Right cardiac atrium (tissue), 5 donors: ENCODE measurements at places on chromosomes 6 and 20. TPM values are rescaled to one million over a fixed set of nuclear protein-coding genes. Genes with fewer than 3 reads are reported as not detected.
A peak's percentile ranks its signal among the peaks of the same experiment; 100 is the strongest.

- DNase-seq: no peak
These were observed 125.9 kb downstream of the EPHA7 start for GRCh38 chr6:93293460-93293859.

GRCh38 chr6:46925563-46926253, 4.0 kb upstream of the ADGRF5 start:
- DNase-seq: peak; percentile 85

- peak; percentile 86 for DNase-seq
These were observed 16.4 kb upstream of the KIFC1 start for GRCh38 chr6:33375143-33375671.

GRCh38 chr20:51428401-51429143, 113.9 kb downstream of the NFATC2 start:
- peak; percentile 87 for DNase-seq

- DNase-seq: no peak
These were observed 332.5 kb downstream of the TFAP2A start for GRCh38 chr6:10082385-10082784.

DNA sequence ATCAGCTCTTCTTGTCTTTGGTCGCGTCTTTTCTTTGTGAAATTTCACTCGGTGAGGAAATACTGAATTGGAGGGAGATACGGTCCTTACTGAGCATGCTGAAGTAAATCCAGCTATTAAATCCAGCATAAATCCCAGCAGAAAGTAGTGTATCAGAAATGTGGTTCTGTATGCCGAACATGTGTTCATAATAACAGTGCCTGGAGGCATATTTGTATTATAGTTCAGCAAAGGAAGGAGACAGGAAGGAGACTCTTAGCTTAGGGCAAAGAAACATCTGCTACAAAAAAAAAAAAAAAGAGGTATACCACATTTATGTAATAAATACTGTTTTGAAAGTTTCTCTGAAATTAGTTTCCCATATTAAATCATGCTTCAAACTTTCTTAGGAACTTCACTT, 211.8 kb downstream of the PLCB4 start:
- no peak for DNase-seq

GRCh38 chr6:47235964-47236760, 73.5 kb downstream of the TNFRSF21 start:
- DNase-seq: peak; percentile 46

- no peak for DNase-seq
These were observed 9.1 kb upstream of the ZBTB2 start for GRCh38 chr6:151400473-151400872.

DNA sequence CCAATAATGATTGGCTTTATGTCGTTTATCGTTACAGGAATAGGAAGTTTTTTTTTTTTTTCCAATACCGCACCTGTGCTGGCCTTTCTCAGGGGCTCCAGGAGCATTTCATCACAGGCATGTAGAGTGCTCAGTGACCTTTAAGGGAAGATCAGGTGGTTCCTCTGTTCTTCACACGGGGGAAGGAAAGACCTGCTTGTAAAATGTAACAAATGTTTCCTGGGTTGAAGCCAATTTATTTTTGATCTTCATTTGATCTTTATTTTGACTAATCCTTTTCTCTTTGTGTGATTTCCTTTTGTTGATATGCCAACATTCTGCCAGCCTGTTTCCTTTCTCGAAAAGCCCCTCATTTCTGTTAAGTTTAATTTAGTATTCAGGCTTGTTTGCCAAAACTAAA, 61.9 kb upstream of the HBS1L start:
- DNase-seq: no peak

- no peak for DNase-seq
These were observed 452.7 kb upstream of the ADGRB3 start for GRCh38 chr6:68182386-68182785.

DNA sequence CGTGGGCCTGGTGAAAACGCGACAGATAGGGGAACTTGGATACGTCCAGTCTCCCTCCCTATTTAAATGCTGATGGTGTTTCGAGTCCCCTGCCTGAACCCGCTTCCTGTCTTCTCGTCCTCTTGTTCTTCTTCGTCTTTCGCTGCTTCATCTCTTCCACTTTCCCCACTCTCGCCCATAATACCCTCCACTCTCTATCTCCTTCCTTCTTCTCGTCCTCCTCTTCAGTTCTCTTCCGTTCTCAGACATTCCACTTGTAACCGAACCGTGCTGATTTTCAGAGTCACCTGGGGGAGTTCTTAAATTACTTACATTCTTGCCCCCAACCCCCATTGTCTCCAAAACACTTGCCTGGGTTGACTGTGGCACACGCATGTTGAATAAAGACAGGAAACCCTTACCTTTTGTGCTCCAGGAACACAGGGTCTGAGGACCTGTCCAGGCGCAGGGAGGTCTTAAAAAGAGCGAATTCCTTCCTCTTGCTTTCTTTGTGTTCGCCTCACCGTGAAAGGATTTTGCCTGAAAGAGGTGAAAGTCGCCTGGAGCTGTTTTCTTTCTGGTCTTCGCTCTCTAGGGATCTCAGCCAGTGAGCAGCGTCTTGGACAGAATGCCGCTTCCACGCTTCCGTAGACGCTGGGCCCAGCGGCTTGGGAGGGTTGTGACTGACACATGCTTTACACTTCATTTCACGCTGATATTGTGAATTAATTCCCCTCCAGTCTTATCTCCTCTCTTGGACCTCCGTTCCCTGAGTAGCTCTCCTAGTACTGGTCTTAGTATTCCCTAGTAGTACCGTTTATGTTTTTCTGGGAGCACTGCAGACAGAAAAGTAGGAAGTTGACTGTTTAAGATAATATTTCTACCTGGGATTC, 184.0 kb downstream of the GPX5 start:
- DNase-seq: no peak

- DNase-seq: no peak
These were observed 18.6 kb downstream of the ELOVL5 start for GRCh38 chr6:53330137-53330536.

GRCh38 chr20:1086277-1087213, 31.9 kb upstream of the PSMF1 start:
- DNase-seq: no peak

DNA sequence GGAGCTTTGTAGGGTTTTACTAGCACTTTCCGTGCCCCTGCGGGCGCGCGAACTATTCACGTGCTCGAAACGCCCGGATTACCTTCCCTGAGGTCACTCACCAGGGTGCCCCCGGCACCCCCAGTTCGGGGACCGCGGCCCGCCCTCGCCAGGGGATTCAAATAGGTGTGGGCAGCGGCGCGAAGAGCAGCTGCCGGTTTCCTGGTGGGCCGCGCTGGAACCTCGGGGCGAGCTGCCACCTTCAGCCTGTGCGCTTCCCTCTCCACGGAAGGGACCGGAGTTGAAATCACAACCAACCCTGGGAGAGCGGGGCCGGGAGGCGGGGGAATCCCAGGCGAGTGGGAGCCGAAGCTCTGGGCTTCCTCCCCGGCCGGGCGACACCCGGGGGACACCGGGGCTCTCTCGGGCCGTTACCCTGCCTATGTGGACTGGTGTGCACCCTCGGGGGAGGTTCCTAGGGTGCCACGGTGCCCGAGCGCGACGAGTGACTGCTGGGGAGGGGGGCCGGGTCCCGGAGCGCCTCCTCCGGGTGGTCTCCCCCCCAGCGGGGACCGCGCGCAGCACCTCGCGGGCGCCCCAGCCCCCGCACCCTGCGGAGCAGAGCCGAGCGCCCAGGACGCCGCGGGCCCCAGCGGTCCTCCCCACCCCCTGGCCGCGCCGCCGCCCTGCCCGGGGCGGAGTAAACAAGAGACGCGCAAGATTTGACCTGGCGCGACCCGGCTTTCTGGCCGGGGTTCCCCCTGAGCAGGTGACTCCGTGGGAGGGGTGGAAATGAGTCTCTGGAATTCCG, 2.1 kb upstream of the HIVEP2 start:
- peak; percentile 93 for DNase-seq

DNA sequence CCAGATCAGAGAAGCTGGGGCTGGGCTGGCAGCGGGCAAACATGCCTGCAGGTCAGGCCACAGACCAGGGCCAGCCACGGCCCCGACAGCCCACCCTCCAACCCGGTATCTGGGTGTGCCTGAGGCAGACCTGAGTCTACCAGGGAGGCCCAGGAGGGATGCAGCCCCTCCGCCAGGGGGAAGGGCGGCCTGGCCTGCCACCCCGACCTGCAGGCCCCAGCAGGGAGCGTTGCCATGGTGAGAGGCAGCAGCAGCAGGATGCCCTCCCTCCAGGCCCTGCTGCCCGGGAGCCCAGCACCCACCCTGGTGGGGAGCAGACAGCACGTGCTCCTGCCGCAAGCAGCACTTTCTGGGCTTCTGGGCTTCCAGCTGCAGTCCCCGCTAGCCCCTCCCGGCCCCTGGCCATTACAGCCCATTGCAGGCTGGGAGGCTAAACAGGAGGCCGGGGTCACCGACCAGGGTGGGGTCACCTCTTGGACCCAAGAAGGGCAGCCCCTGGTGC, 3.8 kb upstream of the EEF1A2 start:
- no peak for DNase-seq

- no peak for DNase-seq
These were observed 69.0 kb downstream of the DTNBP1 start for GRCh38 chr6:15593798-15594197.

- DNase-seq: no peak
These were observed 39.8 kb upstream of the RAB23 start for GRCh38 chr6:57261926-57262325.

The C6orf132 gene
- polyA plus RNA-seq: 1.8 TPM

The PNPLA1 gene
- not detected for polyA plus RNA-seq

The OSBPL2 gene
- 20.0 TPM for polyA plus RNA-seq

The BPI gene
- 0.07 TPM for polyA plus RNA-seq

The BPIFB1 gene
- not detected for polyA plus RNA-seq

The CCN6 gene
- polyA plus RNA-seq: not detected
